ENCODE measurements at places on chromosomes 3 and 15. TPM values are rescaled to one million over a fixed set of nuclear protein-coding genes. Genes with fewer than 3 reads are reported as not detected.

CPLX3 gene
- total RNA-seq = 0.05 TPM

GOLGA8M gene
- total RNA-seq = not detected

TXNRD3 gene
- total RNA-seq = 6.5 TPM

SYNPR gene
- not detected for total RNA-seq

H1-8 gene
- not detected for total RNA-seq

MINAR1 gene
- total RNA-seq = 0.54 TPM

NKIRAS1 gene
- total RNA-seq = 7.9 TPM

GTF2A2 gene
- total RNA-seq = 188 TPM

SPINK8 gene
- not detected for total RNA-seq

Measured in A549 treated with CORT108297 at 1 μM for 4 hours (cell line).